Stimulated activated CD8-positive, alpha-beta memory T cell treated with anti-CD3 and anti-CD28 coated beads, Interleukin-4, amount 100 ng/mL, for 48 hours (primary cell): ENCODE measurements at places on chromosomes 5 and 9.

DNA sequence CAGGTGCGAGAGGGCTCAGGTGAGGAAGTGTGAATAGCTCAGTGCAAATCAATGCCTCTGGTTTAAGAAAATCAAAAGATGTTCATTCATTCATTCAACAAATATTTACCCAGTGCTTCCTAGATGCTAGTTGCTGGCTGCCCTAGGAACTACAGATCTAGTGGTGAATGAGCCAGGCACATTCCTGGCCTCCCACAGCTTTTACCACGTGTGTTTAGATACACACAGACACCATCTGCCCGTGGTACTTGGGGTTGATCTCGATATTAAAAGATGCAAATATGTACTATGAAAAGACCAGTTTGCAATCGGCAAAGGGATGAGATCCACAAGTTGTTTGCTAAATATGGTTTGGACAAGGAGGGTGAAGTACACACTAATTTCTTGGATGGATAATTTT is 78.2 kb downstream of the GTF3C4 start:
- no peak for DNase-seq

DNA sequence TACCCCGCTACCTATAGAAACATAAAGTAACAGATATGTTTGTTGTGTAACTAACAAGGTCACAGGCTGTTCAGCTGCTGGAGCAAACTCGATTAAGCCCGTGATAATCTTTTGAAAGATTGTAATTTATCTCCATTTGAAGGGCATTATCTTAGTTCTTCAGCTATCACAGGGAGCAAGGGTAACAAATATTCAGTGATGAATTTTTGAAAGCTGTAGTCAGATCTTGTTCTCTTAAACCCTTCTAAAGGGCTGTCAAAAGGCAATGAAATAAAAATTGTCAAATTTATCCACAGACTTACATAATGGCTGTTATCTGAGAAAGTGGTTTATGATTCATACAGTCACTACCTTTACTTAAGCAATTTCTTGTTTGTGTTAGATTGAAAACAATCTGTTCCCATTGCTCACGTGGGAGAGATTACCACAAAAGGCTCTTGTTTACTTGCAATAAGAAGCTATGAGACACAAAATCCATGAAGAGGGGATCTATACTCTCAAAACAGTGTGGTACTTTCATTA is 78.3 kb upstream of the ZNF608 start:
- DNase-seq, result no peak

DNA sequence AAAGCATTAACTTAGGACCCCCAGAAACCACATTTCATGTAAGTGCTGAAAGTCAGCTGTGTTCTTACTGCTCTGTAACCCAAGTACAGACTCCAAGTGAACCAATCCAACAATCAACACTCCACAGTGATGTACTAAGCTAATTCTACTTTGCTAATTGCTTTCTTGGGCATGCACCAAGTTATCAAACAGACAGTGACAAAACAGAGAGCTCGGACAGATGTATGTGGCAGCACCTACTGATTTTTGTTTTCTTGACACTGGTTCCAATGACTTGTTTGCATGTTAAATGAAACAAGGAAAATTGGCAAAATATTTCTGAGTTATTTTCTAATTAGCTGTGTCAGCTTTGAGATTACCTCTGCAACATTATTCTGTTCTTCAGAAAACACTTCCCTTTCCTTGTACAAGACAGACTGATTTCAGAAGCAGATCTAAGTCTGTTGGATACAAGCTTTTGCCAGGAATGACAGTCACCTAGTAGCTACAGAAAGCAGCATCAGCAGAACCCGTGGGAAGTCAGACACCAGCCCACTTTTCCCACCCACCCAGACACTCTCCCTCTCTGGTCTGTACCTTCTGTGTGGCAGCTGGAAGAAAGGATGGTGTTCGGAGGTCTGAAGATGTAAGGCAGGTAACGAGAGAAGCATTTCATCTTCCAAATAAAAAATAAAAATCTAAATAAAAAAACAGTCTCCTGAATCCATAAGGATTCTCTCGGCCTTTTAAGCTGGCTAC is 176.7 kb upstream of the PPP2R2B start:
- DNase-seq, result no peak

DNA sequence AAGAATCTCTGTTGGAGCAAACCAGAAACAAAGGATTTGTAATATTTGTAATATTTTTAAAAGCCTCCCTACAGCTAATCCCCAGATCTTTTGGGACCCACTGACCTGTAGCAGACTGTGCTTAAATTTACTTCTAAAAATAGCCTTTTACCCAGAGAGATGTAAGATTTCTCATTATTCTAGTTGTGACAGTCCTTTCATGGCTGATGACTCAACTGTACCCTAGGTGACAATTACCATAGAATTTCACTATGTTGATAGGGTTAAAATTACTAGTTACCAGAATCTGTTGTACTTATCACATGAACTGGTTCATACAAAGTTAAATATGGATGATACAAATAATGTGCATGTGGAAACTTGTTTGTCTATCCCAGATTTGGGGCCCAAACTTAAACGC is 543.9 kb upstream of the SEMA6A start:
- DNase-seq, result no peak

DNA sequence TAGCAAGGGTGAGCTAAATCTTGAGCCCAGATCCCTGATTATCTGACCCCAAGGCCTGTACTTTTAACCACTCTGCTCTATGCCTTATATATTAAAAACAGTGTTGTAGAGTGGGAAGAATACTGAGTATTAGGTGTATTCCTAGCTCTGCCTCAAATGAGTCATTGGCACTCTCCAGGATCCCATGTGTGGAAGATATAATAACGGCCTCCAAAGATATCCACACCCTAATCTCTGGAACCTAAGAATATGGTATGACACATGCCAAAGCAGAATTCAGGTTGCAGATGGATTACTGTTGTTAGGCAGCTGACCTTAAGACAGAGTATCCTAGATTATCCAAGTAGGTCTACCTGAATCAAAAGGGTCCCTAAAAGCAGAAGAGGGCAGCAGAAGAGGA is 110.8 kb downstream of the ADRB2 start:
- DNase-seq, result no peak

- no peak for DNase-seq
Observed at GRCh38 chr9:80410106-80410505, 838.3 kb downstream of the TLE4 start.

GRCh38 chr5:151427258-151427657 is 20.1 kb upstream of the SLC36A1 start:
- DNase-seq, result peak; percentile 30

GRCh38 chr5:175713930-175714329 is 56.1 kb downstream of the HRH2 start:
- DNase-seq, result no peak

DNA sequence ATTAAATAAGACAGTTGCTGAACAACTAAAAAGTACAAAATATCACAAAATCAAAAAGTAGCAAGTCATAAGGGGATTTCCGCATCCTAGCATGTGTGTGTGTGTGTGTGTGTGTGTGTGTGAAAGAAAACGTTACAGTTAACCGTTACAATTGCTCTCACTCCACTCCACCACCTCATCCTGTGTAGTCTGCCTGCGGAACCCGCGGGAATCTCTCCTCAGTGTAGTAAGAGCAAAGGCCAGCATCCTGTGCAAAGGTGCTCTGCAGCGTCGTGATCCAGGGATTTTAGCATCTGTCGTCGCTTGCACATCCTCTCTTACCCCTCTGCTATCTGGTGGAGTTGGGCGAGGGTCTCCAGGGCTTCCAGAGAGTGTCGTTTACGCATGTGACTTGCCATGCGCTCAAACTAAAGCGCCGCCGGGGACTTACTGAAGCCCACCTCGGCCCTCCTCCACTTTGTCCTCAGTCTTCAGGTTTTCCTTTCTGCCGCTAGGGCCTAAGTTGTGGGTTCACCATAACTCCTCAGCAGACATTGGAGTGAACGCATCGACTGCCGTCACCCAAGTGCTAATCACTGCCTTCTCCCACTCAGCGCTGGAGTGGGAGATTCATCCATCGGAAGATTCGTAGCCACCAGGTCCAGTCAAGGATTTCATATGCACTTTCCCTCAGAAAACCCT is 3.9 kb downstream of the CDKN2B start:
- DNase-seq, result no peak

DNA sequence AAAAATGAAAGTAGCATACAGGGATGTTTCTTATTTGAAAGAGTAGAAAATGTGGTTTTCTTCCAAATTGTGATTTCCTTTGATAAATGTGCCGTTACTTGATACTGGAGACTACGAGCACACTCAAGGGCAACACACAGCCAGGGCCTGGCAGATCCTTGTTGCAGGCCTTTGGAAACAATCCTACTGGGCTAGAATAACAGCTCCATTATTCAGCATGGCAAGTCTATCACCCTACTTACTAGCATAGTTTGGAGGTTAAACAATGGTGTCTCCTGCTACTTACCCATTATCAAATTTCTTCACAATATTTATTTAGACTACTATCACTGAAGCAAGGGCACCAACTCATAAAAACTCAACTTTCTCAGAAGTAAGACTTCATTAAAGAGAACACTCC is 140.8 kb upstream of the ZNF608 start:
- DNase-seq, result no peak

GRCh38 chr5:132759114-132760048 is 12.2 kb downstream of the CCNI2 start:
- peak; percentile 16 for DNase-seq

DNA sequence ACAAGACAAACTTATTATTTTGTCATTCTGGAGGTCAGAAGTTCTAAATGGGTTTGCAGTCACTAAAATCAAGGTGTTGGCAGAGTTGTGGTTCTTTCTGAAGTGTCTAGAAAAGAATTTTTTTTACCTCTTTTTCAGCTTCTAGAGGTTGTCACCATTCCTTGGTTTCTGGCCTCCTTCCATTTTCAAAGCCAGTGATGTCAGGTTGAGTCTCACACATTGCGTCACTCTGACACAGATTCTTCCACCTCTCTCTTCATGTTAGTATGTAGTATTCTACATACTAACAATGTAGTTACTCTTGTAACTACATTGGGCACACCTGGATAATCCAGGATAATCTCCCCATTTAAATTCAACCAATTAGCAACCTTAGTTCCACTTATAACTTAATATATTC is 290.3 kb downstream of the RFX3 start:
- no peak for DNase-seq

- no peak for DNase-seq
Observed at GRCh38 chr9:134320126-134320867, 6.0 kb upstream of the RXRA start.

DNA sequence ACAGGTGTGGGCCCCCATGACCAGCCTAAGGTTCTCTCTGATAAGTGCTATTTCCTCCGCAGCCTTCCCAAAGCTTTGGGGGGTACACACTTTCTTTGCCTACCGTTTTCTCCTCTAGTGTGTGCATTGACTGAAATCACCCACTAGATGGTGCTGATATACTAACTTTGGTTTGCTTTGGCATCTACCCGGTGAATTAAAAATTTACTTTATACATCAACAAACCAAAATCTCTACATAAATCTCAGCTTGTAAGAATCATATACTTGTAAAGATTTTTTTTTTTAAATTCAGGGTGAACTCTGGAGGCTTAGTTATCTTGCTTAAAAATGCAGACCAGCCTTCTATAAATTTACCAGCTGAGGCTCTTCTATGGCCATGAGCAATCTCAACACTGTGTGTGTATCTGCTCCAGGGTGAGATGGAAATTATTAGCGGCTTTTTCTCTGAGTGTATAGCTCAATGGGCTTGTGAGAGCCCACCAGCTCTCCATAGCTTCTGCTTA is 475.7 kb upstream of the TNC start:
- DNase-seq, result no peak

DNA sequence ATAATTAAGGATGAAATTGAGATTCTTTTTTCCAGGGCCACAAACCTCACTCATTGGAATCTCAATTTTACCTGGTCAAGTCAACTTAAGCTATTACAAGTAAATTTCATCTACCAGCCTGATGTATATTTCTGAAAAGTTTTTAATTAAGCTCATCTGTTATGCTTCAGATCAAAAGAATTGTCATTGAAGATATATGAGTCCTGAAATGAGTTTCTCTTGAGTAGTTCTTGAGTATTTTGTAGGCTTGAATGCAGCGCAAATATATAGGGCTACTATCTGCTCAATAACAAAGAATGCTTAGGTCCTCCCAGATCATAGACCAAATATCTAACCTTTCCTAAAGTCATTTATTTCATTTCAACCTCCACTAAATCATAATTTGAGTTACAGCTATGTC is 482.2 kb upstream of the ST8SIA4 start:
- DNase-seq, result no peak

GRCh38 chr9:99782962-99783718 is 38.5 kb upstream of the NR4A3 start:
- DNase-seq, result no peak

GRCh38 chr5:142810743-142811290 is 40.6 kb downstream of the ARHGAP26 start:
- DNase-seq, result no peak

DNA sequence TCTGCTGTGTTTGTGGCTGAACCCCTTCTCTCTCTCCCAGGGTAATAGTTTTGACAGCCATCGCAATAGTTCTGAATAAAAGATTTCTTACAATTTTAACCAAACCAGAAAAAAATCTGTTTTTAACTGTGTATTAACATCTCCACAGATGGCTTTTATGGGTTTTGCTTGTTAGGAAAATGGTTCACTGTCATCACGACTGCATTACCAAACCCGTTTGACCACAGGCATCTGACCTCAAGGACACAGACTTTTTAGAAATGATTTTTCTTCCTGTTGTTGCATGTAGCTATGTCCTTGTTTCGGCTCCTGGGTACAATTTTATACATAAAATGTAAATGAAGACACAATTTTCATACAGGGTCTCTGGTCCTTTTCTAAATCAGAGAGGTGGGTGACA is 316.1 kb downstream of the IRX1 start:
- no peak for DNase-seq

GRCh38 chr9:96646081-96646991 is 8.8 kb downstream of the PRXL2C start:
- DNase-seq, result no peak

- DNase-seq, result no peak
Observed at GRCh38 chr5:38473008-38473407, 83.4 kb downstream of the LIFR start.

DNA sequence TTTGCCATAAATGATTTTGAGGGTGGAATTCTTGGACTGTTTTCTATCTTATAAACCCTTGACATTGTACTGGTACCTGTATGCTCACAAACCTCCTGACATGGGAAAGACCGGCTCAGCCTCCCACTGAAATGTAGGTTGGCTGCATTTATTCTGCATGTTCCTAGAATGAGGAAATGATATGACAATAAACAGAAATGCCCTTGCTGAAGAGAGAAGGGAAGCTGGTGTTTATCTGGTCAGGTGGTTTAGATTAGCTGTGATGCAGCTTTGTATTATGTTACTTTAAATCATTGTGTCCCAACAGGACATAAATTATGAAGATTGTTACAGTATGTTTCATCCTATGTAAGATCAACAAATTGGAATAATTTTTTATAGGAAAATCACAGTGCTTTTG is 23.1 kb upstream of the CATSPER3 start:
- DNase-seq, result no peak

DNA sequence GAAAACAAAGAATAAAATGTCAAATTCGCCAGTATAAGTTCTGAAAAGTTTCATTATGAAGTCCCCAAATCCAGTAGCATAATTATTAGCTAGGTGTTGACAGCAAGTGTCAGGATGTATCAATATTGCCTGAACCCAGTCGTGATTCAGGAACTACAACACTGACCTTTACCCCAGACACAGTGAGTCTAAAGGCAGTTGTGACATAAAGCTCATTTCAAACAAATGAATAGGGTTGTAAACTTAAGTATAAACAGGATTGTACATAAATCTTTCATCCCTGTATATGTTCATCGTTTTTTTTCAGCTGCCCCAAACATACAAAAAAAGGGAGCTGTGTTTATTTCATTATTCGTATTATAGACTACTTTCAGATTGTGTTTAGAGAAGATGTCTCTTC is 385.7 kb downstream of the PLK2 start:
- DNase-seq, result no peak
